ENCODE measurements at places on chromosomes 11 and 22. TPM values are rescaled to one million over a fixed set of nuclear protein-coding genes. Genes with fewer than 3 reads are reported as not detected.

The CRACR2B gene
- total RNA-seq, result 29.3 TPM

The ADSL gene
- 180 TPM for total RNA-seq

DNA sequence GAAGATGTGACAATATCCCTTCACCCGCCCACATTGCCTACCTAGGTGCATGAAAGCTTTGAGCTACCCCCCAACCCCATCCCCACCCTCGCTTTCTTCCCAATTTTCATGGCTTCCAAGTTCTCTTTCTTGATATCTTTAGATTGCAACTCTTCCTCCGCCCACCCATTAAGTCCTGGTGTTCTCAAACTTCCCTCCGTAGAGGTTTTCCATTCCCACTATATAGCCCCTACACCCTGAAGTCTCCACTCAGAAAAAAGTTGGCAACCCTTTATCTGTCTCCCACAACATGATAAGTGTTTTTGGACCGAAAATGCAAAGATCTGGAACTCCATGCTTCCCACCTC is 572 bp downstream of the ZNF70 start:
- 0 out of 2 replicates have a peak, but pooled peaks cover 2% of the 10 kb centered on the region for H3K4me1 ChIP-seq
- no peak overlapping the region for H3K27ac ChIP-seq
- peak overlapping the region; percentile 82 for H3K4me3 ChIP-seq
- DNase-seq, result no peak
- H3K27me3 ChIP-seq, result no peaks in the 10 kb centered on the region
- H3K36me3 ChIP-seq, result no peaks in the 10 kb centered on the region

The KRTAP5-2 gene
- total RNA-seq, result not detected

The TMEM191C gene
- total RNA-seq, result 0.74 TPM

GRCh38 chr11:59706518-59707285 is 6.9 kb downstream of the OR10V1 start:
- no peaks in the 10 kb centered on the region for H3K4me1 ChIP-seq
- H3K27ac ChIP-seq, result no peak overlapping the region
- no peak for DNase-seq
- no peak overlapping the region for H3K4me3 ChIP-seq
- no peaks in the 10 kb centered on the region for H3K27me3 ChIP-seq
- H3K36me3 ChIP-seq, result no peaks in the 10 kb centered on the region

The INPP5J gene
- total RNA-seq, result 6.4 TPM

The OR5A1 gene
- not detected for total RNA-seq

The C11orf87 gene
- total RNA-seq, result 0.29 TPM

DNA sequence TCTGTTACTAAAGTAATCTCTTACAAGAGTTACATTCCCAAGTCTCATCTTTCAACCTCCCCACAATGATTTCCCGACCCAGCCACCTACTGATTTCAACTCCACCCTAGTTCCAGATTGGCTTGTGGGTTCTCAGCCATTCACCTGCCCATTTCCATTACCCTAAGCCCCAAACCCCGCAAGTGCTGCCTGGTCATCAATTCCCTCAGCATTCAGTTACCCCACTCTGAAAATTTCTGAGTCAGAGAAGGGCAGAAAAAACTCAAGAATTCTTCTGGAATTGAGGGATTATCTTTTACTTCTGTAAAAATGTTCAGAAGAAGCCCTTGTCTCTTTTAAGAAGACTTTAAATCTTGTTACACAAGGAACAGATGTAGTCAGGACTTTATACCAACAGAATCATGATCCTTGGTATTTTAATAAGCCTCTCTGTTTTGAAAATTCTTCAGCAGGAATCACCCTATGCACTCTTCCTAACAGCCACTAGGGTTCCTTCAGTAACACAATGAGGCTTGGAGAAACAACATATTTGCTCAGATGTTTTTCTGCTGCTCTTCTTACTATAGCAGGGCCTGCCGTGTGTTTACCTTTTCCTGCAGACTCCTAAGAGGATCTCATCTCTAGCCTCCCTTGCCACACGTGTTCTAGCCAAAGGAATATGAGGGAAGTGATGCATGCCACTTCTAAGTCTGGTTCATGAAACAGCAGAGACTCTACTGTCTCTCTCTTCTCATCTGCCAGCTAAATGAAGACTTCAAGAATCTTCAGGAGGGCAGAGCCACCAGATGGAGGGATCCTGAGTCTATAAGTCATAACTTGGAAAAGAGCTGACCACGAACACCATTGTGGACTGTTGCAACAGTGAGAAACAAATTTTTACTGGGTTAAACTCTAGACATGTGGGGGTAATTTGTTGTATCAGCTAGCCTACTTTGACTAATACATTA is 29.3 kb upstream of the PAMR1 start:
- no peaks in the 10 kb centered on the region for H3K27me3 ChIP-seq
- no peak overlapping the region for H3K27ac ChIP-seq
- no peak for DNase-seq
- no peaks in the 10 kb centered on the region for H3K4me1 ChIP-seq

DNA sequence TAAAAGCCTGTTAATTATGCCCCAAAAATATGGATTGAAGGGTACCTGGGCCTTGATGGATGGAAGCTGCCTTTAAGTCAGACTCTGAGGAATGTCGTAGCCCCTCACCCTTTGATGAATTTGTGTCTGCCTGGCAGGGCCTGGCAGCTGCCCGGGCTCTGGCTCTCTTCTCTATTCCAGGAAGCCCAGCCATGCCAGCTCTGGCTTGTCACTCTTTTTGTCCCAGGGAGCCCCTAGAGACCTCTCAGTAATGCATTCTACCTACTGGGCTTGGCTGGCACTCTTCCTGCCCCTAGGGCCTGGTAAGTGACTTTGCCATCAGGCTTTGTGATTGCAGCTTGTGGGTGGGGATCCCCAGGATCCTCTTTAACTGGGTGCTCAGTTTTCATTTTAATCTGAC is 103.8 kb downstream of the GRIK4 start:
- H3K36me3 ChIP-seq, result no peaks in the 10 kb centered on the region
- H3K4me1 ChIP-seq, result no peaks in the 10 kb centered on the region
- DNase-seq, result no peak
- no peaks in the 10 kb centered on the region for H3K27me3 ChIP-seq

The TRIM29 gene
- 0.43 TPM for total RNA-seq

DNA sequence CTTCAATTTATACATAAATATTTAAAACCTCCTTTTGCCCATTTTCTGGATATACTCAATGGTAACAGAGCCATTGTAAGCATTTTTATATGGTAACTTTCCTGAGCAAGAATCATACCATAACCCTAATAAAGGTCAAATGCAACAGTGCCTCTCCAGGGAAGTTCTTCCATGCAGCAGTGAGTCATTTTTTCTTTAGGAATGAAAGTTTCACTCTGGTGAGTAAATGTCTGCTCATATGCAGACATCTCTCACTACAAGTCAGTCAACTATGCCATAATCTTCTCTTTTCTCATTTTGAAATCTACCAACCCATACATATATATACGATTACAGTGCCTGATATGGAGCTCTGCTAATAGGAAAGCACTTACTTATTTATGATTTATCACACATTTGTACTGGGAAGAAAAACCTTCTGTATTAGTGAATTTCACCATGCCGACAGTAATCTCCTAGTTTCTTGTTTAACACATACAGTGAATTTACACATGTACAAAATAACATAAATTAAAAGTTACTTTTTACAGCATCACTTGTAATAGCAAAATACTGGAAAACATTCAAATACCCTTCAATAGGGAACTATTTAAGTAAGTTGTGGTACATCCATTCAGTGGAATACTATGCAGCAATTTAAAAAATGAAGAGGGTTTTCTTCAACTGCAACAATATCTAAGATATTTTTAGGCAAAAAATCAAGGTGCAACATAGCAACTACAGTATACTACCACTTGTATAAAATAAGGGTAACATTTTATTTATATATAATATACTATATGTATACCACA is 16.0 kb downstream of the STK33 start:
- H3K4me3 ChIP-seq, result no peak overlapping the region
- H3K36me3 ChIP-seq, result no peaks in the 10 kb centered on the region
- no peaks in the 10 kb centered on the region for H3K4me1 ChIP-seq
- no peak overlapping the region for H3K27ac ChIP-seq
- no peak for DNase-seq

GRCh38 chr11:130644187-130644586 is 195.7 kb downstream of the ADAMTS15 start:
- peak; percentile 29 for DNase-seq
- H3K36me3 ChIP-seq, result no peaks in the 10 kb centered on the region
- H3K4me1 ChIP-seq, result no peaks in the 10 kb centered on the region
- no peaks in the 10 kb centered on the region for H3K27me3 ChIP-seq
- H3K27ac ChIP-seq, result no peak overlapping the region

All from H1 (cell line).